ENCODE measurements at places on chromosomes 6 and 20.

GRCh38 chr6:129865013-129865412, 3.9 kb upstream of the TMEM244 start:
- DNase-seq = no peak

DNA sequence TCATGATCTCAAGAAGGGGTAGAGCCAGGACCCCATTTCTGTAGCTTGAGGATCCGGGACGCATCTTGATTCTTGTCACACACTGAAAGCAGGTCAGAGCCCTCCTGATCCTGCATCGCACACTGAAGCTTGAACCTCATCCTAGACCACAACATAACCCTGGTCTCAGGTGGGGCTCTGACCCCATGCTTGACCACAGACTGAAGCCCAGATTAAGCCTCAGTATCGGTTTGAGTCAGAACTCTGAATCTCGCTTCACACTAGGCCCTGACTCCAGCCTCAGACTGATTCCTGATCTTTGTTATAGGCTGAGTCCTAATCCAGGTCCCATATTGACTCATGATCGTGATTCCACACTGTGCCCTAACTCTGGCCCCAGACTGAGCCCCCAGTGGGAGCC, 8.5 kb upstream of the RSPO4 start:
- no peak for DNase-seq

GRCh38 chr6:16137451-16137801, 8.5 kb downstream of the MYLIP start:
- no peak for DNase-seq

- DNase-seq = no peak
Observed at GRCh38 chr6:36986704-36987047, 680 bp upstream of the MTCH1 start.

- peak; percentile 48 for DNase-seq
Observed at GRCh38 chr20:35619196-35620095, 3.8 kb downstream of the SPAG4 start.

DNA sequence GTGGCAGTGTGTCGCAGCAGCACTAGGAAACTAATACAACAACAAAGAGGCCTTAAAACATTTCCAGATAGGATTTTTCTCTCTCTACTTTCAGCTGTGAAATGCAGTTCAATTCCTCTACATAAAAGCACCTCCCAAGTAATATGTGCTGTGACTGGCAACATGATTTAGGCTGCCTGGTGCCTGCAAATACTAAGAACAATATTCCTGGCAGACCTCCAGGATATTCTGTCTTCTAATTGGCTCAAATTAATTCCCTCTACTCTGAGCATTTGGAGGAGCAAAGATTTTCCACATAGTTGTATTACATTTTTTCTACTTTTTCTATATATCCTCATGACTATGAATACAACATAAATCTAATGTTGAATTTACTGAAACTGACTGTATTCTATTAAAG, 33.2 kb downstream of the SCGN start:
- no peak for DNase-seq

DNA sequence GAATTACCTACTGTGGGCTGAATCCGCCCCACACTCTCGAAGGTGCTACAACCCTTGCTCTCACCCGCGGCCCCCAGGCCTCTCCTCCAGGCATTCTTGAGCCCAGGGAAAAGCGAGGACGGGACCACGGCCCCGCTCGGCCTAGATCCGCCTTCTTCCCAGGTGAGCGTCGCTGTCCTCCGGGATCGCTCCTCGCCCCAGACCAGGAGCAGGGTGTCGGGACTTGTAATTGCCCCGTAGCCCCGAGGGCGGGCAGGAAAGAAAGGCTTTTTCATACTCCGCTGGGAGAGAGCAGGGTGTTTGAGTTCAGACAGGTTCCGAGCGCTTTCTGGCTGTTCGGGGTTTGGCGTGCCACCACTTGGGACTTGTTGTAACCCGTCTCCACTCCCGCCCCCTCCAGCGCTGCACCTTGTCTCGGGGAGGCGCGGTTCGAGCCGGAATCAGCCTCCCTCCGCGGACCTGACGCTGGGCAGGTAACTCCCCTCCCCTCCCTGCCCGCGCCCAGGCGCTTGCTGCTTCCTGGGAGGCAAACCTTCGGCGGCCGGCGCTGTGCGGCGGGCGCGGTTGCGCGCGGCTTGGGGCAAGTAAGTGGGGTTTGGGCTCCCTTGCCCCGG, at the start of gene FAM83B:
Gene FAM83B (plus strand): TSS at position 529 of the 614 bp plus-strand sequence. CDS start 23,476 bp downstream, outside the sequence.
- no peak for DNase-seq

DNA sequence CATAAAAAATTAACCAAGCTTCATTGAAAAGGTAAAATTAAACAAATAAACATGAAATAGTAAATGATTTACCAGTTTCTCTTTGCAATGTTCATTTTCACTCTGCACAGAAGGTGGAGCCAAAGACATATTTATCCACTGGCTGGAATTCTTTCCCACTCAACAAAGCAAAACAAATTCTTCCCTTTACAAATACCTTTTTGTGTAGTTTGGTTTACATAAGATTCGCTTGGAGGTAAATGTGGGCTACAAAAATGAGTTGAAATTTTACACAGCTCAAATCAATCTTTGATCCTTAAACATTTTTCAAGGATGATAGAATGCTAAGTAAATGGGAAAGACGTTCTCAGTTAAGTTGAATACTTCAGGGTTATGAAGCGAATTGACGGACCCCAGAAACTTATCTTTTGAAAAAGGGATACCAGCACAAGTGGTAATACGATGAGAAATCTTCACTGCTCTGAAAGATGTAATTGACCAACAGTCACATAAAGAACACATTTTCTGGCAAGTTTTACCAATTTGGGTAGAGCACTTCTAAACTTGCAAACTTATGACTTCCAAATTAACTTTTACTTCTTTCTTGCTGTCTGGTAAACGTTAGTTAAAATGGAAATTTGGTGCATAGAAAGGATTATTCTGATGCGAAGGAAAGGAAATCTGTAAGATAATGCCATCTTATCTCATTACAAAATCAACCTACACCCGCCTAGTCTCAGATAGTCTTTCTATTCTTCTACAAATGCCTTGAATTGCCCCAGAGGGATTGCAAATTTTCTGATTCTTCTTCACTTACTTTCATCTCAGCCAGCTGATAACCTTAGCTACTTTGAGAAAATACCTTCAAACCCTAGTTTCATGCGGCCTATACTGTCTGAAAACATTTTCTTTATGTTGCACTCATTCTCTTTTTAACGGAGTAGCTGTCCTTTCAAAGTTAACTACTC, 4.7 kb upstream of the GJA1 start:
- DNase-seq = no peak

GRCh38 chr6:31446481-31446880, 43.1 kb downstream of the MICA start:
- DNase-seq = no peak

GRCh38 chr6:38391626-38392579, 247.8 kb downstream of the BTBD9 start:
- no peak for DNase-seq

DNA sequence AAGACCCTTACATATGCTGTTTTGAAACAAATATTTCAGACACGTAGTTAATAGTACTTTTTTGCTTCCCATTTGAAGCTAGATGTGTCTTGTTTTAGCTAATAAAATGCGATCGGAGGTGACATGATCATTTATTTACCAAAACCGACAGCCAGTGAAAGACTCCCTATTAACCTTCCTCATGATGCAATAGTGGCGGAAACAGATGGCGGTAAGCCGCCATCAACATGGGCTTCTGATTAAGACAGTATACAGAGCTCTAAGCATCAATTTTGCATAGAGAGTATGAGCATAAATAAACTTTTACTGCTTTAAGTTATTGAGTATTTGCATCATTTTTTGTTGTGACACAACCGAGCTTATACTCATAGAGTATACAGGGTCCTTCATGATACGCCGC, 1282.4 kb upstream of the ADGRB3 start:
- DNase-seq = no peak

DNA sequence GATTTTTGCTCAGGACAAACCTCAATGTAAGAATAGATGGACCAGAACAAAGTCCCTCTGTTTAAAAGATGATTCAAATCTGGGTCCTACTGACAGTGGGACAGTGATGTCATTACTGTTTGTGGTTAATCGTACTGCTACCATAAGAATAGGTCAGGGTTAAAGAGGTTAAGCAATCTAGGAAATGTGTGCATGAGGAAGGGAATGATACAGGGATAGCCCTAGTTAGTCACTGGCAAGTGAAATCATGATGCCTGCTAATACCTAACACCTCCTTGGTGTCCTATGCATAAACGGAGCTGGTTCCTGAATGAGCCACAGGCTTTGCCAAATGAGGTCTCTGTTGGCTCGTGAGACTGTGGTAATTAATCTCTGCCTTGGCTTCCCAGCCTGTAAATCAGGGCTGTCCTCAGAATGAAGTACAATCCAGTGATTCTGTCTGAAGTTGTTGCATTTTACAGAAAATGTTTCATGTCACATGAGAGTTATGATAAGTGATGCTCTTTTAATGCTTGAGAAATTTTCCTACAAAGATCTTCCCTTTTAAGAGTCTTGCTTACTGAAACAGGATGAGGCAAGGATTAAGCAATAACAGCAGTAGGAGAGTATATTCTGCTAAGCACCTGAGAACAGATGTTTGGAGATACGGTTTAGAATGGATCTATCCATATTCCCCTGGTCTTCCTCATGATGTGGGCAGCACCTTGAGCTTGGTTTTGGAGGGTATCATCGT, 3.8 kb downstream of the MEP1A start:
- no peak for DNase-seq

DNA sequence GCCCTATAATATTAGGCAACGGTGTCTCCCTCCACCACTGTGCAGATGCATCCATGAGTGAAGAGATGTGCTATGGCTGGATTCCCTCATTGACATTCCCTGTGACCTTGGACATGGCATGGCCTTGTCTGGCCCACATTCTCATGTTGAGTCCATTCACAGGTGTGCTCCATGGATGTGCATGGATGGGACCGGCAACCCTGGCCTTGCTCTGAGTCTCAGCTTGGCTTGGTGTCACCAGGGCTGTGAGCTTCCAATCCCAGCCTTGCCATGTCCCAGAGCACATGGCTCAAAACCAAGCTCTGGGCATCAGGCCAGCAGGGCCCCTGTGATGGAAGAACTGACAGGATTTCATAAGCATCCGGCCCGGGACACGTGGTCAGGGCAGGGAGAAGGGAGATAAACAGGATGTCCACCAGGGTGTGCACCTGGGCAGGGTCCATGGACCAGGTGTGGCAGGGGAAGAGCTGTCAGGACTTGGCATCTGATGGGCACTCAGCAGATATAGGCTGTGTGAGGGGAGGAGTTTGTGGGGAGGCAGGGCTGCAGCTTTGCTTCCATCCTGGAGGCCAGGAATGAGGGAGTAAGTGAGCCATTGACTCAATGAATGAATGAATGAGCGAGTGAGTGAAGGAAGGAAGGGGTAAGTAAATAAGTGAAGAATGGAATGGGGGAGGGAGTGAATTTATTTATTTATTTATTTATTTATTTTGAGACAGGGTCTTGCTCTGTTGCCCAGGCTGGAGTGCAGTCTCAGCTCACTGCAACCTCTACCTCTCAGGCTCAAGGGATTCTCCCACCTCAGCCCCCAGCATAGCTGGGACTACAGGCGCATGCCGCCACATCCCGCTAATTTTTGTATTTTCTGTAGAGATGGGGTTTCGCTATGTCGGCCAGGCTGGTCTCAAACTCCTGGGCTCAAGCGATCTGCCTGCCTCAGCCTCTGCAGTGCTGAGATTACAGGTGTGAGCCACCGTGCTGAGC, 15.7 kb downstream of the NRSN2 start:
- no peak for DNase-seq

- DNase-seq = no peak
Observed at GRCh38 chr6:36118550-36119107, 11.7 kb upstream of the MAPK13 start.

DNA sequence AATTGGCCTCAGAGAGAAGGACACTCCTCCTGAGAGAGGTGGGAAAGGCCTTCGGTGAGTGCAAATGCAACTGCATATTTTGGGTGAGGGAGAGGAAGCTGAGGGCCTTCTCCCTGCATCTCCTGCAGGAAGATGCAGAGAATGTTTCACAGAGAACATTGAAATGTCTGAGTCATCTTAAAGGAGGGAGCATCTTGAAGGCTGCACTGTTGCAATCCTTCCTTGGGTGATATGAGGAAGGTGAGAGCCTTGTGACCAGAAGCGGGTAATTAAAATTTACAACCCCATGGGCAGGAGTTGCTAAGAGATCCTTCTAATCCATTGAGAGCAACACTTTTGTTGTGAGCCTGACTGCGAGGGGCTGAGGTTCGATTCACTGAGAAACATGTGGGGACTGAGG, 375.7 kb upstream of the MARCKS start:
- DNase-seq = no peak

- DNase-seq = no peak
Observed at GRCh38 chr6:146850238-146850896, 251.6 kb downstream of the ADGB start.

GRCh38 chr6:158808442-158808833, 10.7 kb downstream of the EZR start:
- DNase-seq = no peak

- DNase-seq = no peak
Observed at GRCh38 chr6:3011592-3011991, 11.9 kb downstream of the NQO2 start.

- DNase-seq = no peak
Observed at GRCh38 chr6:73965539-73966029, 269.6 kb downstream of the CD109 start.

DNA sequence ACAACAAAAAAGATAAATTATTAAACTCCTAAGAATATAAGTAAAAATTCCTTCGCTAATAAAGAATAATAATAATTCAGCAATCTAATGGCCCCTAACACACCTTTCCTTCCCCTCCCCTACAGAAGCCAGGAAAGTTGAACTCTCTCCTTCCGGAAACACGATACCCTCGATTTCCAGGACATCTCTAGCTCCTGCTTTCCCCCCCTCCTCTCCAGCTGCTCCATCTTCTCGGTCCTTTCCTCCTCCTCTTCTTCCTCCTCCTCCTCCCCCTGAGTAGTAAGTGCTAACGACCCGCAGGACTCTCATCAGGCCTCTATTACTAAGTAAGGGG, 603 bp downstream of the TASP1 start:
- DNase-seq = no peak

DNA sequence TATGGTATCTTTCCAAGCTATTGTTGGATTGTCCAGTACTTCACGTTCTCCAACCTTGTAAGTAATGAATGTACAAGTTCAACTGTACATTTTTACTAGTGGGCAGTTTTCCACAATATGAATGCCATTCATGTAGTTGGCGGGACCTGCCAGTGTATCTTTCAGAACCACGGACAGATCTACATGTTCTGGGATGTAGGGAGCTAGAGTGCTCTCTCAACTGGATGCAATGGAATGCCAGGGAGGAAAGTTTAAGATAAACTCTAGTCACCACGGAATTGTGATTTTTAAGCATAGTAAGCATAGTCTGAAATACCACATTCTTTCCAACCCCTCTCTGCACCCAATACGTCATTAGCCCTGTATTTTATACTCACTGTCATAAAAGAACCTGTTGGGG, 21.5 kb upstream of the HLA-C start:
- DNase-seq = no peak

GRCh38 chr6:139943391-139943790, 568.9 kb upstream of the CITED2 start:
- DNase-seq = no peak

DNA sequence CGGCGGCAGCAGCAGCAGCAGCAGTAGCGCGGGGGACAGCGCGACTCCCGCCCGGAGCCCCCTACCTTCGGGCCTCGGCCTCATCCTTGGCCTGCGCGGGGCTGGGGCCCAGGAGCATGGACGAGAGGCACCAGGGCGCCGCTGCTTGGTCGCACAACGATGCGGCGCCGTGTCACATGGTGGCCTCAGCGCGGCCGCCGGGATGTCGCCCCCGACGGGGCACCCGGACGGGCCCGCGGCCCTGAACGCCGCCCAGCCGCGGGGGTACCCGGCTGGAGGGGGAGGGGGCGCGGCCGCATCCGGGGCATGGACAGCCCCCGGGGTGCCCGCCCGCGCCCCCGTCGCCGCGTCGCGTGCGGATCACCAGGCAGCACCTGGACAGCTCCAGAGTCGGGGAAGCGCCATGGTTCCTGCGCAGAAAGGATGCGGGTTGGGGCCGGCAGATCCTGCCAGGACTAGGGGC, 57.1 kb downstream of the CDH22 start:
- no peak for DNase-seq
